NCI-H1092 (cell line): ENCODE measurements at places on chromosomes 6 and 20.

DNA sequence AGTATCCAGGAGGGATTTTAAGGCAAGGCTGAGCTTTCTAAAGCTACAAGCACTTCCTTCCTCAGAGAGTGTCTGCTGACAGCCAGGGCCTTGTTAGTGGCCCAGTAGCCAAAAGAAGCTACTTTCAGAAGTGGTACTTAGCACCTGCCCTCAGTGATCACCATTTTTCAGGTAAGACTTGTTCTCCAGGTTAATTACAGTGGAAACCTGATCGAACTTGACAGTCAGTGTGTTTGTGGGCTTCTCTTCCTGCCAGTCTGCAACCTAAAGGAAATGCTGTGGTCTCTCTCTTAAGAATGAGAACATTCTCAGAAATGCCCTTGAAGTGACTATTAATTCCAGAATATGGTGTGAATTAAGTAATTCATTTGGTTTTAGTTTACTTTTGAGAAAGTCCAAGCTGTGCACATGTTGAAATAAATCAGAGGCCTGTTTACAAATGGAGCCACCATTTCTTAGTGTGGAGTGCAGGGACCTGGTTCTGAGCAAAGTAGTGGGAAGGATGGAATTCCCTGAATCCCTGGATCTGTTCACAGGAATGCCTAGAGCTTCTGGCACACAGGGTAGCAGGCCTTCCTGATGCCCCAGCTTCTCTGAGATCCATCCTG is 185.3 kb upstream of the AGPAT4 start:
- no peak for DNase-seq

DNA sequence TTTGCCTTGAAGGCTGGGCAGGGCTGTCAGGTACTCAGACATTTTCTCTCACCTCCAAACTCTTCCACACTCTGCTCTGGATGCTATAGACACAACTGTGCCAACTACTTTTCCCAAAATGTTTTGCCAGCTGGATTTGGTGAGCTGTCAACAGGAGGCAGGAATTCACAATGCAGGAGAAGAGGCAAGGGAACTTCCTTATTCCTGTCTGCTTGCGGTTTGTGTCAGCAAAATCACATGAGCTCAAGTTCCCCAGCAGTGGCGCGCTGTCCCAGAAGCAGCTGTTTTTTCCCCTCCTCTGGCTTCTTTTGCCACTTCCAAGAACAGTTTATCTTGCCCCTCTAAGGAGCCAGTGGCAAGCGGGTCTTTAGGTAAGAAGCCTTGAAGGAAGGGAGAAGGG is 608.2 kb downstream of the PRKN start:
- no peak for DNase-seq

DNA sequence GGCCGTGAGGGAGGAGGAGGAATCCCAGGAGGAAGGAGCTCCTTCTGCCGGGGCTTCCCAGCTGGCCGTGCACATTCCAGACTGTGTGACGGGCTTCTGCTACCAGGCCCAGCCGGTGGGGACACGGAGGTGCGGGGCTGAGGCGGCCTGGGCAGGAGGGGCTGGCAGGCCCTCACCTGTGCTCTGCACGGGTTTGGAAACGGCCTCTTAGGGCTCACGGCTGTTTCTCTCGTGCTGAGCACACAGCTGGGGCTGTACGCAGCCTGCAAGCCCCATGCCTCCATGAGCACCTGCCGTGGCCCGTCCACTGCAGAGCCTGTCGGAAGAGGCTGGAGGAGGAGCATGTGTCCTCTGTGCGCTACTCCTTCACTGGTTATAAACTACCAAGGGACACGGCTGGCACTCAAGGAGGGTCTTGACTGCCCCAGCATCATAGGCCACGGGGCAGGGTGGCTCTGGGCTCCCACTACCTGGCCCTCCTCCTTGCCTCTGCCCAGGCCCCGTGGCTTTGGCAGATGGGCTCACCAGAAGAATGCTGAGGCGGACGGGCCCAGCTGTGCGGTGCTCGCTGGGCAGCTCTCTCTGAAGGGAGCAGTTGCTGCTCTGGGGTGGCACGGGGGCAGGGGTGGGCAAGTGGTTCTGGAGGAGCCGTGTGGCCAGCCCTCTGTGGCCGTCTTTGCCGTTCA is 15.8 kb downstream of the NPEPL1 start:
- DNase-seq, result no peak

- no peak for DNase-seq
These were observed 259.6 kb downstream of the TBC1D7 start for GRCh38 chr6:13068586-13069210.

DNA sequence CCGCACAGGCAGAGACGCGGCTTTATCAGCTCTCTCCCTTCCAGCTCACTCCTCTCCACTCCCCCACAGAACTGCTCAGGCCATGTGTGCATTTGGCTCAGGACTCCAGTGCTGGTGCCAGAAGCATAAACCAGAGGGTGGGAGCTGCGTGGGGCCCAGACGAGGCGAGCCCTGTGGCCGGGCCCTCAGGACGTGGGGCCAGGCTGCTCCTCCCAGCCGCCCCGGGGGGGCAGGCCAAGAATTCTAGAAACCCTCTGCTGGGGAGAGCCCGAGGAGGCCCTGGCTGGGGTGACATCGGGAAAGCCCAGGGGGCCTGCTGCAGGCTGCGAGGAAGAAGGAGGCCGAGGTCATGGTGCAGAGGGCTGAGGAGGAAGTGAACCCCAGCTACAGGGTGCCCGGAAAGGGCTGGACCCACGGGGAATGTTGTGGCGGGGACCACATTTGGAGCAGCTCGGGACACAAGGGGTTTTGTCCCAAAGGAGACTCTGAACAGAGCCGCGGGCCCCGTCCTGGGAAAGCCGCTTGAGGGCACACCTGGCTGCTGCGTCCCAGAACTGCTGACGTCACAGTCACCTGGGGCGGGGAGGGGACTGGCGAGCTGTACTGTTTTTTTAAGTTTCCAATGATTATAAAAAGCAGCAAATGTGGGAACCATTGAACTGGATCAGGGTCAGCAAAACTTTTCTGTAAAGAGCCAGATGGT is 107.1 kb downstream of the BANF2 start:
- no peak for DNase-seq

GRCh38 chr20:53738039-53738944 is 144.7 kb upstream of the ZNF217 start:
- DNase-seq, result no peak

DNA sequence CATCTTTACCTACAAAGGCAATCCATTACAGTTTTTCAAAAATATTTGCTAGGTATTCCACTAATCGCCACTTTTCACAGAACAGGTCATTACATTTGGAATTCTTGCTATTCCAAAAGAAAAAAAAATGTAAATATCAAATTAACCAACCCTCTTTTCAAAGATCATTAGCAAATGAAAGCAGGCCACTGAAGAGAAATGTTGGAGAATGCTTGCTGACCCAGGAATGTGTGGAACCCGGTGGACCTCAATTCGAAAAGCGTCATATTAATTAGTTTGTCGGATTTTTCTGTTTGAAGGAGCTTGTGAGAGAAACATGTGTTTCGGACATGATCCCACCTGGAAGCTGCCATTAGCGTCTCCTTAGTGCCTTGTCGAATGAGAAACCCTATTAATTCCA is 27.9 kb upstream of the SERPINB9 start:
- DNase-seq, result no peak

GRCh38 chr6:118812970-118813369 is 81.0 kb upstream of the ASF1A start:
- no peak for DNase-seq

GRCh38 chr20:56575157-56575556 is 42.1 kb downstream of the FAM209B start:
- DNase-seq, result no peak

DNA sequence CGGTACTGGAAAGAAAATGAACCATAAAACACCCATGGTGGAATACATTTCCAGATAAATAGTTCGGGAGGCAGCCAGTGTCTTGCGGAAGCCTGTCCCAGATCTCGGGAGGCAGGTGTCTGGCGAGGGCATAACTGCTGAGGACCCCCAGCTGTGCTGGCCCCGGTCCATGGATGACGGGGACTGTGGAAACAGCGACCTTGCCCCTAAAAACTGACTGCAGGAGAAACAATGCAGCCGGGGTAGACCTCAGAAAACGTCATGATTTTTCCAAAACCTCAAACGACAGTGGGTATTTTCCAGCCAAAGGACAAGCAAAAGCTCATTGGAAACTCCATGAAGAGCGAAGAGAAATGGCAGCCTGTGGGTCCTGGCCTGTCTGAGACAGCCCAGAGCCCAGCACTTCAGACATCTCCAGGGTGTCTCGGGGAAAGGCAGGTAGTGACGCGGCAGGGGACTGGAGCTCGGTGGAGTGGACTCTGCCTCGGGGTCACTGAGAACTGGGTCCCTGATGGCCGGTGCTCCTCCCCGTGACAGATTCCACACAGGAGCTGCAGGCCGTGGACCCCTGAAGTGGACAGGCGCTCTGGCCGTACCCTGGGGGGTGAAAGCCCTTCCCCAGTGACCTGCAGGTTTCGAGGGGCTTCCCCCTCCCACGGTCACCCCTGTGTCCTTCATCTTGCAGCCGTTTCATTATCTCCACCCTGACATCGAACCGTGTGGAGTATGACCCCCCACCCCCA is 188.6 kb downstream of the SYNDIG1 start:
- DNase-seq, result peak; percentile 45

DNA sequence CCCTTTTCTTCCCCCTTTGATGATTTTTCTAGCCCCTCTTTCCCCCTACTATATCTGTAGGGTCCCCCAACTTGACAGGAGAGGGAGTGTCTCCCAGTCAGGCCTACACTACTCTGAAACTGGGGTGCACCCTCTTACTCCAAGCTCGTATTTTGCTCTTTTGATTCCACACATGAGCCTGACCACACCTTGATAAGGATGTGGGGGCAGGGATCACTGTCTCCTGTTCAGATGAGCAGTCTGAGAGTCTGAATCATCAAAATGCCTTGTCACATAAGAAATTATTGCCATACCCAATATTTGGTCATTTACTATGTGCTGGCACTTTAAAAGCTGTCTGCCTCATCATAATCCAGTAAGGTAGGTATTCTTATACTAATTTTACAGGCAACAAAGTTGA is 15.9 kb downstream of the PNPLA1 start:
- no peak for DNase-seq

DNA sequence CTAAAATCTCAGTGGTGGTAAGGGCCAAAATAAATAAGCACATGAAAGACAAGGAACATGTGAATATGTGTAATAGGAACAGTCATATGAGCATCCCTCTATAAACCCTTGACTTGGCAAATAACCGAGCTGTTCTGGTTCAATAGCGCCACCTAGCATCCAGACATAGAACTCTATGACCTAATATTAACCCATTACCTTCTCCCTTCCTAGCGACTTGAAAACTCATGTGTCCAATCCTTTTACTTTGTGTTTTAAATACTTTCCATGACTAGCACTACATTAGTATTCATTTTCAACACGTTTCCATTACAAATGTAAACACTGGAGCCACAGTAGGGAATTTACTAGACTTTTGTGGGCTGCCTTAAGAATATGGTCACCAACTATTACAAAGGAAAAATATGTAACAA is 279.7 kb downstream of the UST start:
- peak; percentile 33 for DNase-seq

DNA sequence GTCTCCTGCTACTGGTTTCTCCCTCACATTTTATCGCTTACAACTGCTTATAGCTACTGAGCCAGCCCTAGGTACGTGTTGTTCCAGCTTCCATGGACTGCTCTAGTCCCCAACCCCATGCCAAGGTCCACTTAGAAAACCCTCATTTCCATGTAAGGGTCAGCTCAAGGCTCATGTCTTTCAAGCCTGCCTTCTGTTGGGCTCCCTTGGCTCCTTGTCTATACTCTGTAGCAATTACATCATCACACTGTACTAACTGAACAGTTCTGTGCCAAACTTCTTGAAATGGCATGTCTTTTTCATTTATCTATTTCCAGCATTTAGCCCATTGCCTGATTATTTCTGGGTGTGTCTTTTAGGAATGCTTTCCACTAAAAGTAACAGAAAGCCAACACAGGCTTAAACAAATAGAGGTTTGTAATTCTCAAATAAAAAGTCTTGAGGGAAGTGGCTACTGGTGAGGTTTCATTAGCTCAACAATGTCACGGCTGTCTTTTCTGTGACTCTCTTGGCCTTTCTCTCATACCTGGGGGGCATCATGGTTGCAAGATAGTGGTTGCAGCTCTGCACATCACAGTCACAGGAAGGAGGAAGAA is 317.6 kb downstream of the TPBG start:
- no peak for DNase-seq

DNA sequence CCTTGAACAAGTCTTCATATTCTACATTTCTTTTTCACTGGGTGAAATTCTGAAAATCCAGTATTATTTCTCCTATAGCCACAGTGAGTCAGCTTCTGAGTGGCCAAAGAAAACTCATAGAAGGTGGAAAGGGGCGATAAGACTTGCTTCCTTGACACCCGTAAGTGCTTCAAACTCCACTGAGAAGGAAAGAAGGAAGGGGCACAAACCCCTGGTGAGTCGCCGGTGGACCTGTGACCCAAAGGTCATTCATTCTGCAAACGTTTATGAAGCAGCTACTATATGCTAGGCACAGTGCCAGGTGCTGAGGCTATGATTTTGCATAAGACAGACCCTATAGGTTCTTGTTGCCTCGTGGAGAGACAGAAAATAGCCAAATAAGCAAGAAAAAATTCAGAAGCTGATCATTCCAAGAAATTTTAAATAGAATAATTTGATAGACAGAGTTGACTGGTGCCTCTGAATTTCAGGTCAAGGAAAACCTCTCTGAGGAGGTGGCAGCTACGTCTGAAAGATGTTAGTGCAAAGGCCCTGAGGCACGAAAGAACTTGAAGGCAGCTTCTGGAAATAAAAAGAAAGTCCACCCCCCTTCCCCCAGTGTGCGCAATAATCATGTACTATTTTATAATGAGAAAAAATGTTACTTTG is 118.2 kb downstream of the CD24 start:
- no peak for DNase-seq

GRCh38 chr6:130500693-130501092 is 134.9 kb downstream of the TMEM200A start:
- no peak for DNase-seq

DNA sequence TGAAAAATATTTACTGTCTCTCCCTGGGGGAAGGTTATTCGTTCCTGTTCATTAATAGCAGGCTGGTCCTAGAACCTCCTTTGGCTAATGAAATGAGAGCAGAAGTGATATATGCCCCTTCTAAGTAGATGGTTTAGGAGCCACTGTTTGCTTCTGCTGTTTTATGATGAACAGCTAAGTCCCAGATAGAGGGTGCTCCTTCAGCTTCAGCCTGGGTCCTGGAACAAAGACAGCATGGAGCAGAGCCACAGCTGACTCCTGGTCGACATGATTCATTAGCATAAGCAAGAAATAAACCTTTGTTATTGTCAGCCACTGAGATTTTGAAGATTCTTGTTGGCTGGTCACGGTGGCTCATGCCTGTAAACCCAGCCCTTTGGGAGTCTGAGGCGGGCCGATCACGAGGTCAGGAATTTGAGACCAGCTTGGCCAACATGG is 47.8 kb upstream of the ARMC2 start:
- no peak for DNase-seq

GRCh38 chr6:76165471-76166221 is 93.2 kb upstream of the IMPG1 start:
- no peak for DNase-seq

- DNase-seq, result no peak
These were observed 1.8 kb upstream of the PRDM1 start for GRCh38 chr6:106084106-106084988.

DNA sequence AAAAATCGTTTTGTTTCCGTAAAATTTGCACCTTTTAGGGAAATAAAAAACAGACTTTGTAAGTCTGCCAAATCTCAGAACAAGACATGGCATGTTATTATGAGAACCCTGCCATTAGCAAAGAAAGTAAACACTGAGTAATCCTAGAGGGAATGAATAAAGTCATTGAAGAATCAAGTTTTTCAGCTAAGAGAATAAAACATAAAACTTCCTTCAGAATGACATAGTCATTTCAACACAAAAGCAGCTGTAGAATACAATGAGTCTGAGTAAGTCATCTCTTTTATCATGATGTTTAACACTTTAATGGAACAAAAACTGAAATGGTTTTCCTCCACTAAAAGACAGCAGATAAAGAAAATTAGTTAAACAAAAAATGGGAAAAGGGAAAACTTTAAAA is 10.3 kb upstream of the DST start:
- DNase-seq, result no peak
